ENCODE measurements at places on chromosomes 7 and 10.
A peak's percentile ranks its signal among the peaks of the same experiment; 100 is the strongest.

GRCh38 chr10:58609532-58610150 is 97.0 kb downstream of the BICC1 start:
- no peak for DNase-seq

DNA sequence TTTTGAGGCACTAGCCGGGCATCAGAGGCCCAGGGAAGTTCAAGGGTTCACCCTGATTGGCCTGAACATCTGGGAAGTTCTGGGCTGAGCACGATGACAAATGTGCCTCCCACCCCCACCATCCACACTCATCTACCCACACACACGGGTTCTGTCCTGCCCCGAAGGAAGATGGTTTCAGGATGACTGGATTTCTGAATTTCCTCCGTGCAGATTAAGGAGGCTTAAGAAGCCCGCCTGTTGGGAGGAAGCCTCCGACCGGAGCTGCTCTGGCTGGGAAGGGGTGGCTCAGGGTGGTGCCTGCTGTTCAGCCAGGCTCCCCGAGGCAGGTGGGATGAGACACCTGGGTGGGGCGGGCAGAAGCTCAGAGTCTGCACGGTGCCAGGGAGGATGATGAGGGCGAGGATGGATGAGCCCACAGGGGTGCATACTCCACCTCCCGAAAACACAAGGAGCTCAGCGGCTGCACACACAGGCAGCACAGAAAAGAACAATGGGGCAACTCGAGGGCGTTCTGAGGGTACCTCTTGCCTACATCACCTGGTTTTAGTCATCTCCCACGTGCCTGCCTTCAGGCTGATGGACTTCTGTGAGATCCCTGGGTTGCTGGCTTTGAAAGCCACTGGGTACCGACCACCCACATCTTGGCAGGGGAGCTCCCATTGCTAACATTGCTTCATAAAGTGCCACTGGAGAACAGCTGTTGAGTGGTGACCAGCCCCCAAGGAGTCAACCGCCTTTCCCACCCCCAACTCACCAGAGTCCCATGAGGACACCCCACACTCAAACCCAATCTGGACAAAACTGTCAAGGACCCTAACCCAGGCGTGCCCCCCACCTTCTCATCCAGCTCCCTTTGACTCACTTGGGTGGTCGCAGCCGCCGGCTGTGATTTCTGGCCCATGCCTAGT is 41.2 kb downstream of the CALML3 start:
- DNase-seq = no peak

DNA sequence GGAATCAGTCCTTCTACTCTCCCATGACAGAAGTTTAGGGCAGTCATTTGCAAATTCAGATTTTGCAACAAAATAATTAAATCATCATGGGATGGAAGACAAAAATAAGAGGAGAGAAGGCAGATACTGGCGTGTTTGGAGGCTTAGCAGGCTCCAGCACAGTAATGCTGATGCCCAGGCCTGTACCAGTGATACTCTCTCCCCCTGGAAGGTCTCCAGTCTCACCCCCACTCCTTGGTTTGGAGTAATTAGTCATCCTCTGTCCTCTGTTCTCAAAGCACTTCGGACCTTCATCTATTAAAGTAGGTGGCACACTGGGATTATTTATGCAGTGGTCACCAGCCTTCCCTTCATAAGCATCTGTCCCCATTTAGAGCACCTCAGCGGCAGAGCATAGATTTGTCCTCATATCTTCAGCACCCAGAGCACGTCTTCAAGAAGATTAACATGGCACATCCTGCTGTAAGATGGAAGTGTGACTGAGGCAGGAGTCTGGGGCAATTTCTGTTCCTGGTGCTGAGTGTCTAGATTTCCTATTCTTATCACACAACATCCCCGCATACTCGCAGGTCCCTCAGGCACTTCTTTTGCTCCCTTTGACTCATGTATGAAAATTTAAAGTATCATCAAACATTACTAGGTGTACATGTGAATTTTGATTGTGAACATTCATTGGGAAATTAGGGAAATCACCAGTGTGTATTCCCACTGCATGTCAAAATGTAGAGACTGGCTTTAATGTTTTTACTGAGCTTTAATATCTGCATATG is 31.3 kb upstream of the TRIL start:
- no peak for DNase-seq

DNA sequence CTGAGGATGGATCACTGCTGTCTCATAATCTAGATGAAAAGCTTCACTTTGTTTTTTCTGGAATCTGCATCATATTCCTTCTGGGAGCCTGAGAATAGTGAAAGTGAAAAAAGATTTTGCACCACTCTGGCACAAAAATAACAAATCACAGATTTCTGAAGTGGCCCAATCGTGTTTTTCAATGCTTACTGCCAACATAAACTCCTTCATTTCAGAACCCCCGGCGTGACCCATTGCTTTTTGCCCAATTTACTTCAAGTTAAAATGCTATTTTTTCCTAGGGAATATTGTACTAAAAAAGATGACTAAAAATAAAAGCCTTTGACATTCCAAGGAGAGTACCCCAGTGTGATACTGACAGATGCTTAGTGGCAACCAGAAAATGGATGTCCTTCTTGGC is 53.7 kb upstream of the ANK3 start:
- DNase-seq = no peak

GRCh38 chr7:116401711-116402110 is 97.8 kb upstream of the CAV2 start:
- DNase-seq = no peak

GRCh38 chr7:95596198-95597063 is at the start of gene PDK4:
TSS of gene PDK4 (minus strand) at chr7:95596516. CDS start at chr7:95596293, 223 bp downstream.
- DNase-seq = no peak

DNA sequence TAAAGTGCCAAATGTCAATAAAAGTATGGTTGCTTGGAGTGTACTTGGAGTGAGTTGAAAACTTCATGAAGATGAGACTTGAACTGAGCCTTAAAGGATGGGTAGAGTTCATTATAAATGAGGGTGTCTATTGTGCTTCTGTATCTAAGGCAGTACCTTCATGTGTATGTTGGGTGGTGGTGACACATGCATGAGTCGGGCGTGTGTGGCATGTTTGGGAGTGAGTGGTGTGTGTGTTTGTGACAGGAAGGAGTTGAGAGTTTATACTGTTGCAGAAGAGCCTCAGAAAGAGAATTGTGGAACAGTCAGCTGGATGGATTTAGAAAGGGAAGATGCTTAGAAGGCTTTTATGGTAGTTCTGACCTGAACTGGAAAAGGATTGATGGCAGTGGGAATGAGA is 6.0 kb upstream of the ZRANB1 start:
- no peak for DNase-seq

- DNase-seq = no peak
Observed at GRCh38 chr10:16728266-16728665, 89.0 kb downstream of the RSU1 start.

- DNase-seq = no peak
Observed at GRCh38 chr10:97673736-97674525, 13.1 kb downstream of the AVPI1 start.

GRCh38 chr7:117124591-117125220 is 171.4 kb downstream of the ST7 start:
- peak; percentile 38 for DNase-seq

DNA sequence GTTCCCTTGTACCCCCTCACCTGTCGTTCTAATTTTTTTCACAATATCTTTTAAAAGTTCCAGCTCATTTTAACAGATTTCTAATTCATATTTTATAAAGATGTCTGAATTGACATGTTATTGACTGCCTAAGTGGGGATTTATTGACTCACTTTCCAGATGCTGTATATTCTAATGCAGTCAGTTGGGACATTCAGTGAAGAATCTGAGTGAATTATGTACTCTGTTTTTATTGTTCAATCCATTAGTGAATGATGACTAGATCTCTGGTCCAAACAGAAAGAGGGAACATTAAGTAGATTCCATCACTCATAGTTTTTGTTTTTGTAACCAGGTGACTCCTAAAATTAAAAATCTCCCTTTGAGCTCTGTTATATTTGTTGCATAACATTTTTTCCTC is 54.3 kb downstream of the LOXL4 start:
- no peak for DNase-seq

- DNase-seq = no peak
Observed at GRCh38 chr7:100397315-100398081, 24.2 kb downstream of the PILRA start.

DNA sequence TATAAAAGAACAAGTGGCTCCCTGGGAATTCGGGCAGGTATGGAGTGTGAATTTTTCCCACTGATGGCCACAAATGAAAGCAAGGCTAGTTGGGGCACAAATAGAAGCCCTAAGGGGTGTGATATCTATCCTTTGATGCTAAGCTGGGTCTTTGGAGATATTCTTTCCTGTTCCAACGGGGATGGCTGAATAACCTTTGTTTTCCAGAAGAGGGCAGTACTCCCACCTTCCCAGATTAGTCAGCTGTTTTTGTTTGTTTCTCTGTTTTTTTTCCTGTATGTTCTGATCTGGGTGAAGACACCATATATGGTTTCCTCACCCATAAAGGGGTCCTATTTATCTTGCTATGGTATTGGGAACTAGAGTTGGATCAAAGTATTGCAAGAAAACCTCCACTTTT is 947.7 kb upstream of the SORCS1 start:
- DNase-seq = peak; percentile 4

- DNase-seq = no peak
Observed at GRCh38 chr7:43353902-43354301, 229.0 kb upstream of the STK17A start.

DNA sequence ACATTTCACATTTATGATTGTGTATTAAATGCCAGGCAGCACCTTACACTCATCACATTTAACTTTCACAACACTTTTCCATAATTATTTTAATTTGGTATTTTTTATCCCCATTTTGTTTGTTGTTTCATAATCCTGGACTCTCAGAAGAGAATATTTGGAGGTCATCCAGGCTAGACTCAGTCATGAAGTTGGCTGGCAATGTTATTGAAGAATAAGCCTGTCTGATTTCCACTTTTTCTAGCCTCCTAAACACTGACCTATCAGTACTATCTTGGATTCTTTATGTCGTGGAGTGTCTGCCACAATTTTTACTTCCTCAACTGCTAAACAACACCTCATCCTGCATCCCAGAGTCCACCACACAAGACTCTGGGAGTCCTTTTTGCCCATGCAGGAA is 372.3 kb upstream of the NRP1 start:
- DNase-seq = no peak

DNA sequence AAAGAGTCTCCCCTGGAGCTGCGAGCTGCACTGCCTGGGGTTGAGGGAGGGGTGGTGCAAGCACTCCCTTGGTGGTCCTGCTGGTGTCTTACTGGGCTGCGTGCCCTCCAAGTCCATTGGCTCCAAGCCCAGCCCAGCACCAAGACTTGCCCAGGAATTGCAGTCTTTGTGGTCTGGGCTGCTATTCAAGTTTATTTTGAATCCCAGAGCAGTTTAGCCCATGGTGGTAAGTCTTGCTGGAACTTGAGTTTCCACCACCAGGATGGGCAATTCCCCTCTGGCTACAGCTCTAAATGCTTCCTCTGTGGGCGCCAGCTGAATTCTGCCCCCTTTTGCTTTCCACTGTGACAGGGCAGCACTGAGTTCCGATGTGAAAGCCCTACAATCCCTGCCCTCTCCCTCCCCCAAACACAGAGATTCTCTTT is 25.1 kb downstream of the GALNT11 start:
- DNase-seq = no peak

DNA sequence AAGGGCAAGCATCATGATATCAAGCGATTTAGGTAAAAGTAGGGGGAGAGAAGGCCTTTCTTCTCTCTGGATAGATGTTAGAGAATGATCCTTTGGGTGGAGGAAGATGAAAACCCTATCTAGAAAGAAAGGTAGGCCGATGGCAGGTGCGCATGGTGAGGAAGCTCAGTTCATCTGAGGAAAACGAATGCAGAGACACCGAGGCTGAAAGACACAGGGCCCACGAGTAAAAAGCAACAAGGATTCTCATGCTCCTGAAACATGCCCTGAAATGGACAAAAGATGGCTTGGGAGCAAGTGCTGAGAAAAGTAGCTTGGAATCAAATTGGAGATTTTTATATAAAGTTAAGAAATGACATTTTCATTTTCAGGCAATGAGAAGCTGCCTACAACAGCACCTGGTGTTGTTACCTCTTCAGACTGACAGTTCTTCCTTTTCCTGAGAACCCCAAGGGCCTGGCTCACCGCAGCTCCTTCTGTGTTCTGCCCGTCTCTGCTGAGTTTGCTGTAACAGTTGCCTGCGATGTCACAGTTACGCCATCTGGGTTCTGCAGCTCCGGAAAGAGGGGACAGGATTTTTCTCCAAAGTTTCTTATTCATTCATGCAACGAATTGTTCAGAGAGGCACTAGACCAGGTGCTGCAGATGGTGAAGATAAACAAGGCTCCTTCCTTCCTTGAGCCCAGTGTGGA is 402.0 kb upstream of the KLF6 start:
- no peak for DNase-seq

DNA sequence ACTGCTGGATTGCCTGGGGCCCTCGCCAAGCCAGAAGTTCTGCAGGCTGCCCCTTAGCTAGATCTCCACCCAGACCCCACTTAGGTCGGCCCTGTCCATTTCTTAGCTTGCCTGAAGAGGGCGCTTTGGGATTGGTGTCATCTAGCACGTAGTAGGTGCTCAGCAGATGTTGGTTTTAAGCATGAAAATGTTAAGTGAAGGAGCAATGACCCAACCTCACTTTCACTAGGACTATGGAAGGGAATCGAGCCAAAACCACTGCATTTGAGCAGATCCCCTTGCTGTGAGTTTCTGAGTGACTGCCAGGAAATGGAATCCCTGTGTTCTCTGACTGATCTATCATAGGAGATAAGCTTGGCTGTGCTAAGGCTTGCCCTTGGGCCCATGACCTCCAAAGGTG is 131.7 kb upstream of the EEPD1 start:
- DNase-seq = peak; percentile 51

- no peak for DNase-seq
Observed at GRCh38 chr7:105810556-105810955, 65.8 kb downstream of the ATXN7L1 start.

DNA sequence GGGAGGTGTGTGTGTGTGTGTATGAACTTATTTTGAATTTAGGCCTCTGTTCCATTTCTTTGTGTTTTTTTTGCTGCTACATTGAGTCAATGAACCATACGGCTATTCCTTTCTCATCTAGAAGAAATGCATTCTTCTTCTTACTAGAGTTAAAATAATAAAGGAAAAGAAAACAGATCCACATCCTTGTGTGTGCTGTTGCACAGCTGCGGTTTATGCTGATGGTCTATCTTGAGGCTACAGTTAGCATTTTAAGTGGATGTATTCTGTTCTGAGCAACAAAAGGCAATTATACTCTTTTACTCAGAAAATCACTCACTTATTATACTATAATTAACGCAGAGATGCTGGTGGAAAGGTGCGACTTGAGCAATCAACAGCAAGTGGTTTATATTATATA is 615.0 kb upstream of the MBL2 start:
- DNase-seq = no peak

DNA sequence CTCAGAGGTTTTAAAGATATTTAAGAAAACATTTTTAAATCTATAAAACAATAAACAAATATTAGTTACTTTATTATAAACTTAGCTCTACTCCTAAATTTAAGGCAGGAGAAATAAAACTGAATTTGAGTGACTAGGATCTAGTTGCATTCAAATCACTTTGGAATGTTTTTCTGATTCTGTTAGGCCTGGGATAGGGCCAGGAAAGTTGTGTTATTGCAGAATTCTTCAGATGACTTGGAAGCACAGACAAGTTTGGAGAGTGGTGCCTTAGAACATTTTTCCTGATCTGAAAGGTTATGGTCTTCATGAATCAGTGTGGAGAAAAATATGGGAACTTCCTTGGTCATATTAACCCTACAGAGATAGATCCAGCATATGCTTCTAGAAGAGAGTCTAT is 15.6 kb upstream of the SLC25A13 start:
- DNase-seq = no peak
